ENCODE measurements at places on chromosomes 3 and 15.
A peak's percentile ranks its signal among the peaks of the same experiment; 100 is the strongest.

GRCh38 chr15:67884514-67885174 lies 44.8 kb upstream of the RNU6-1 start:
- peak; percentile 70 for DNase-seq

GRCh38 chr15:56099311-56099710 lies 105.9 kb upstream of the NEDD4 start:
- DNase-seq: no peak

GRCh38 chr3:193872265-193872753 lies 263.6 kb upstream of the HES1 start:
- DNase-seq: peak; percentile 30

GRCh38 chr15:56763141-56763895 lies 30.0 kb upstream of the ZNF280D start:
- no peak for DNase-seq

- DNase-seq: no peak
Observed at GRCh38 chr3:130948001-130948773, 54.3 kb downstream of the ATP2C1 start.

GRCh38 chr15:99108993-99109392 lies 4.1 kb downstream of the SYNM start:
- DNase-seq: no peak
